T1000 (cell line): ENCODE measurements at places on chromosomes 7 and 10.

GRCh38 chr7:78496096-78496630, 697.6 kb downstream of the PHTF2 start:
- no peak for DNase-seq

DNA sequence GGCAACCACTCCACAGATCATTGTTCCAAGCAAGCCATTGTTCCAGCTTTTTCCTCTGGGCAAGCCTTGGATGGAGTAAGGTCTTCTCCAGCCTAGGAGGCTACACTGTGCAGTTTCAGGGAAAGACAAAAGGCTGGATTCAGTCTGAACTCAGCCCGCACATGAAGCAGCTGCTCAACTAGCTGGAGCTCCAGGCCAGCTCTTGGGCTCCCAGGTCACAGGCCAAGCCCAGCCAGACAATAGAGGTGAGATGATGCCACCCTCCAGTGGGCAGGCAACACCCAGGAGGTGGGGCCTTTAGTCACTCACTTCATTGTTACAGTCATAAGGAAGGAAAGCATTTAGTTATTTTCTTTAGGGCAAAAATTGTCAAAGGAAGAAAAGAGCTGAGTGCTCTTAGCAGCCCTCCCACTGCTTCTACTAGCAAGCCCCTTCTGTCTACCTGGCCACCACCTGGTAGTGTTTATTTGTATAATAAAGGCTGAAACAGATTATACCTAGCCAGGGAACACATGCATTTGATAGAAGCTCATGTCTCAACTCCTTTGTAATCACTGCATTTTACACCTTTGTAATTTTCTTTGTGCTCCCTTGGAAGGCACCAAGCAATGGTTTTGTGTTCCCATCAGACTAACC, 253.4 kb downstream of the WDR11 start:
- no peak for DNase-seq

DNA sequence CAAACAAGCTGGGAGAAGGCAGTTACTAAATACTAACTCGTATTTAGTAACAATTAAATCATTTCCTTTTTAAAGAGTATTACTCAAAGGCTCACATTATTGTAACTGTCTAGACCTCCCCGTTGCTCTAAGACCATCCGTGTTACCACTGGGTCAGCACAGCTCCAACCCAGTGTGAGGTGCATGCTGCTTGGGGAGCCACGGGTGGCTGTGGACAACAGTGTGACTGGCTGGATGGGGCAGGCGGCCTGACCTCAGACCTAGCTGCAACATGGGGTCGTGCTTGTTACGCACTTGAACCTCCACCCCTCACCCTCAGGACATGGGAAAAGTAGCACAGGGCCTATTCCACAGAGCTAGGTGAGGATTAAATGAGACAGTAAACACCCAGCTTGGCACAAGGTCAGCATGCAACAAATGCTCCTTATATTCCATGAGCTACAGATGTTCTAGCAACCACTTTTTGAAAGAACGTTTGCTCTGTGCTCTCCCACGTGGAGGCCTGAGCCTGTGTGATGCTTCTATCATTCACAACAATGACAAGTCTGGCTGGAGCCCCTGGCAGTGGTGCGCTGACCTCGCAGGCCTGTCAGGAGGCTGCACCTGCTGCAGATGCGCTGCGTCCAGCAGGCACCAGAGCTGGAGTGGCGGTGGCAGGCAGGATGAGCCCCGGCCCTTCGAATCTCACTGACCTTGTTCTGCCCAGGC, 135.7 kb downstream of the PKD1L1 start:
- DNase-seq, result no peak

- no peak for DNase-seq
Observed at GRCh38 chr7:49398236-49398635, 375.2 kb upstream of the VWC2 start.

- DNase-seq, result peak; percentile 38
Observed at GRCh38 chr10:3825244-3825643, 40.2 kb upstream of the KLF6 start.

GRCh38 chr7:54907981-54908380, 110.8 kb upstream of the EGFR start:
- no peak for DNase-seq

DNA sequence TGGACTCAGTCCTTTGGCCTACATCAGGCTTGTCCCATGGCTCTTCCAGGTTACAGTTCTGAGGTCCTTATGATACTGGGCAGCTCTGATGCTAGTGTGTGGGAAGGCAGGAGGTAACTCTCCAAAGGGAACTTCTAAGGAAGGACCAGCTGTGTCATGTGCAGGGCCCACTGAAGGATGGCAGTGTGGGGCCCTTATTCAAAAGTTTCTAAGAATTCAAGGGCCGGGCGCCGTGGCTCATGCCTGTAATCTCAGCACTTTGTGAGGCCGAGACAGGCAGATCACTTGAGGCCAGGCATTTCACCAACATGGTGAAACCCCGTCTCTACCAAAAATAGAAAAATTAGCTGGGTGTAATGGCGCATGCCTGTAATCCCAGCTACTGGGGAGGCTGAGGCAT, 254.2 kb upstream of the HABP2 start:
- no peak for DNase-seq

- no peak for DNase-seq
Observed at GRCh38 chr10:91592266-91592975, 40.5 kb downstream of the PPP1R3C start.

GRCh38 chr7:80459776-80460510, 51.9 kb downstream of the GNAT3 start:
- DNase-seq, result no peak

- DNase-seq, result no peak
Observed at GRCh38 chr10:88385601-88386203, 197.4 kb downstream of the RNLS start.

GRCh38 chr7:153902862-153903261, 149.3 kb upstream of the DPP6 start:
- no peak for DNase-seq

GRCh38 chr10:34320265-34320664, 494.8 kb downstream of the PARD3 start:
- no peak for DNase-seq

GRCh38 chr7:101941481-101942383, 124.3 kb downstream of the CUX1 start:
- no peak for DNase-seq

DNA sequence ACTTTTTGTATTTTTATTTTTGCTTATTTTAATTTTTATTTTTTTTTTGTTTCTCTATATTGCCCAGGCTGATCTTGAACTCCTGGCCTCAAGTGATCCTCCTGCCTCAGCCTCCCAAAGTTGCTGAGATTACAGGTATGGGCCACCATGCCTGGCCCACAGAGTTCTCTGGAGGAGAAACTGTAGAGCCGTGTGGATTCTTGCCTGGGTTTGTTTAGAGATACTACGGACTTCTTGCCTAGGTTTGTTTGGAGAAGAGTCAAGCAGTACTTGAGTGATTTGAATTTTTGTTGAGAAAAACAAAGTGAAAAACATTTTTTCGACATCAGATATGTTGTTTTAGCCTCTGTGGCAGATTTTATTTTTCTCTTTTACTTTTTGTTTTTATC, 99.0 kb downstream of the CAMK1D start:
- no peak for DNase-seq

DNA sequence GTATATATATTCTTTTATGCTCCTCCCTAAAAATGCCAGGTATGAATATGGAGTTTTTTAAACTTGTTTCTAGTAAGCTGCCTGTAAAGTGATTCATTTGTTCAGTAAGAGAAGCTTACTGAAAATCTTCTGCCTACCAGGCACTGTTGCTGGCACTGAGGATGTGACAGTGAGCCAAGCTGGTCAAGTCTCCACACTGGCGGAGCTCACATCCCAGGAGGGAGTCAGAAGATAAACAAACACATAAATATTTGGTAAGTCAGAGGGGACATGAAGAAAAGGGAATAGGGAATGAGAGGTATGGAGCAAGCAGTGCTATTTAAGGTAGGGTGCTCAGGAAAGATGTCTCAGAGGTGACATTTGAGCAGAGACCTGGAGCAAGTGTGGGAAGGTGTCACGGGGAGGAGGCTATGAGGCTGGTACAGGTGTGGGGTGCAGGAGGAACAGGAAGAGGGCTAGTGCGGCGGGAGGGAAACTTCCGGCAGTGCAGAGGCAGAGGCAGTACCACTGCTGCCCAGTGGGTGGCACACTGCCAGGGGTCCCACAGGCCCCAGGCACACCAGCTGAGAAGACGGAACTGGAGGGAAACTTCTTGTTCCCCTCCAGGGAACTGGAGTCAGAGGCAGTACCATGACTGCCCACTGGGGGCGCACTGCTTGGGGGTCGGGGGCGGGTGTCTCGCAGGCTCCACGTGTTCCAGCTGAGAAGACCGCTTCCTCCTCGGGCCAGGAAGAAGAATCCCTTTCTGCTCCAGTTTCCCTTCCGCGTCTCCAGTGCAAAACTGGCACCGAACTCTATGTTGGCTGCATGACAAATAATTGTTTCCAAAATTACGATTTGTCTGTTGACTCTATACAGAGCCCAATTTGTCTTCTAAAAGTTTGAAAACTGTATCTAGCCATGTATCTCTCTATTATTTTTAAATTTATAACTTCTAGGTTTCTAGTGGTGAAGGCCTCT, 161.0 kb downstream of the TEX36 start:
- DNase-seq, result no peak

- no peak for DNase-seq
Observed at GRCh38 chr10:127154831-127155620, 41.4 kb downstream of the INSYN2A start.

DNA sequence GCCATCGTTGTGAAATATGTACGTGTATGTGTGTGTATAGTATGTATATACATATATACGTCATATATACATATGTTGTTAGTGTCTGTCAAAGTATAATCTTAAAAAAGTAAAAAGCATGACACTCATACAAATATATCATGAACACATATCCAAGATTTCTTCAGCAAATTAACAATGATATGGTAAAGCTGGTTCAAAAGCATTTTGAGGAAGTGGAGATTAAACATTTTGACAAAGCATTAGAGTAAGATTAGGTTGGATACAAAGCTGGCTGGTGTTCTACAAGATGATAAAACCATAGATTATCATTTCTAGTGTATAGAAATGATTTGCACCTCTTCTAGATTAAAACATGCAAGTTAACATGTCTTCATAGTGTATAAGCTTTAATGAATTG, 771 bp upstream of the NUDCD3 start:
- no peak for DNase-seq

DNA sequence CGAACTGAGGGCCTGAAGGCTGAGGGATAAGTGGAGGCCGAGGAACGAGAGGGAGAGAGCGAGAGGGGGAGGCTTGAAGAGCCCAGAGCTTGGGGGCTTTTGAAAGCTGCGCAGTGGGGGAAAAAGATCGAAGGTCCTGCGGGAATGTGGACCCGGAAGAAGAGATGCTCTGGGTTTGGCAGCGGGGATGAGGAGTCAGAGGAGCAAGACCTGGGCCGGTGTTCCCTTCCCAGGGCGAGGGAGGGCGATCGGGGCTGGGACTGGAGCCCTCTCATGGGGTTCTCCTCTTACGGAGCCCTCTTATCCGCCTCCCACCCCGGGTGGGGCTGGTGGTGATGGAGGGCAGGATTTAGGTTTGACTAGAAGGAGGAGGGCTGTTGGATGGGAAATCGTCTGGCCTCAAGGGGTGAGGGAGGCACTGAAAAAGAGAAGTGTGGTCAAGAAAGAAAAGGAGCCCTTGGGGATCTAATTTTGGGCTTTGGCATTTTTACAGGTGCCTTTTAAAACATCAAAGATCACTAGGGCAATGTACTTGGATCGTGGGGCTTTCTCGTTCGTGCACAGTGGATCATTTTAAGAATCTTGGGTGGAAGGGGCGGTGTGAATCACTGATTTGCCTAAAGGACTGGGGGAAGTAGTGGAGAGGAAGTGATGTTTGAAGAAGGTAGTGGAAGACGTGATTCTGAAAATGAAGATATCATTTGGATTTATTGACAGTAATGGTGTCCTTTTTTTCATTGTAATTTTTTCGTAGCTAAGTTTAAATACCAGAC, 637 bp downstream of the SAMD8 start:
- DNase-seq, result peak; percentile 66

GRCh38 chr7:151736403-151736909, 140.5 kb downstream of the PRKAG2 start:
- peak; percentile 80 for DNase-seq

GRCh38 chr10:130737621-130738020, 573.9 kb downstream of the TCERG1L start:
- DNase-seq, result no peak

DNA sequence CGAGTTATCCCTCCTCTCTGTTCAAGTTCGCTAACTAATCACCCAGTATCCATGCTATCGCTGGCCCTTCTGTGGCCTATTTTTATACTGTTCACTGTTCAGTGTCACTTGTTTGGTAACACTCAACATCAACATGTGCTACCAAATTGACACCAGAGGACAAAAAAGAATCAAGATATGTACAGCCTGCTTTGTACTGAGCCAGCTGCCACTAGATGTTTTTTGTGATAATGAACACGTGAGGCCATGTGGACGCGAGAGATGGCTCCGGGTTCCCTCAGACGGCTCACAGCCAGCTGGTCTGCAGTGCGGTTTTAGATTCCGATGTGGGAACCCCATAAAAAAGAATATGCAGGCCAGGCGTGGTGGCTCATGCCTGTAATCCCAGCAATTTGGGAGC, 21.2 kb downstream of the CAV1 start:
- no peak for DNase-seq

- DNase-seq, result no peak
Observed at GRCh38 chr10:34959321-34959720, 130.8 kb downstream of the CUL2 start.

- DNase-seq, result peak; percentile 17
Observed at GRCh38 chr7:8065356-8065813, 96.8 kb downstream of the GLCCI1 start.

DNA sequence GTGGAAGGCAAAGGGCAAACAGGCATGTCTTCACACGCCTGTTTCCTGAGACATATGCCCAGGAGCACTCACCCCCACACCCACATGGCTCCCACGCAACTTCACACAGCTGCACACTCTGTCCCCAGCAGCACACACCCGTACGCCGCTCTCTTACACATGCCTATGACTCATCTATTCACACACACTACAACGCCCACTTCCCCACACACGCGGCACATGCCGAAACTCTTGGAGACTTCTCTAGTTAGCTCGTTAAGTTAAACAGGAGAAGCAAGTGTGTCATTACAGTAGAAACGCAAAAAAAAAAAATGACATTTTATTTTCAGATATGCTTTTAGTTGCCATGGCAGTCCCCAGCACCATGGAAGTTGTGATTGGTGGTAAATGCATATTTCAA, 6.7 kb downstream of the CALN1 start:
- DNase-seq, result no peak

- DNase-seq, result no peak
Observed at GRCh38 chr7:25786936-25787335, 365.1 kb upstream of the NFE2L3 start.

- DNase-seq, result no peak
Observed at GRCh38 chr10:102815790-102816549, 21.2 kb downstream of the CYP17A1 start.

DNA sequence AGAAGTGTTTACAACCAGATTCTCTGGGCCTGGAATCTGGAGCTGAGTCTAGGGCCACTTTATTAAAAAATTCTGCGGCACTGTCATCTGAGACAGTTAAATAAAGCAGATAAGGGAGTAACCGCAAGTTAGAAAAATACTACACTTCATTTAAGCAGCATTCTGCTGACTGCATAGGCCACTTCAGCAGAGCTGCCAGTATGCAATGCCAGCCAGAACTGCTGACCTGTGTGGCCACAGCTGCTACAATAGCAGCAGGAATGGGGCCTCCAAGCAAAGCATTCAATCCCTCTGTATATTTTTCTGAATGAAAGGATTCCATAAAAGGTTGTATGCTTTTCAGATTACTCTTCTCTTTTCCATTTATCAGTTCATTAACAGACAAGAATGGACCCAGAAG, 136.0 kb downstream of the COL28A1 start:
- DNase-seq, result no peak

- no peak for DNase-seq
Observed at GRCh38 chr7:99741441-99741795, 6.4 kb upstream of the CYP3A7 start.

- DNase-seq, result no peak
Observed at GRCh38 chr10:118314882-118315281, 27.2 kb downstream of the FAM204A start.
